Motor neuron (in vitro differentiated cells): ENCODE measurements at places on chromosomes 11 and 22. TPM values are rescaled to one million over a fixed set of nuclear protein-coding genes. Genes with fewer than 3 reads are reported as not detected.

Gene GLYATL1
- total RNA-seq, result 0.70 and 0.71 TPM in 2 replicates

Gene PLAAT4
- 61.0 and 81.6 TPM in 2 replicates for total RNA-seq

DNA sequence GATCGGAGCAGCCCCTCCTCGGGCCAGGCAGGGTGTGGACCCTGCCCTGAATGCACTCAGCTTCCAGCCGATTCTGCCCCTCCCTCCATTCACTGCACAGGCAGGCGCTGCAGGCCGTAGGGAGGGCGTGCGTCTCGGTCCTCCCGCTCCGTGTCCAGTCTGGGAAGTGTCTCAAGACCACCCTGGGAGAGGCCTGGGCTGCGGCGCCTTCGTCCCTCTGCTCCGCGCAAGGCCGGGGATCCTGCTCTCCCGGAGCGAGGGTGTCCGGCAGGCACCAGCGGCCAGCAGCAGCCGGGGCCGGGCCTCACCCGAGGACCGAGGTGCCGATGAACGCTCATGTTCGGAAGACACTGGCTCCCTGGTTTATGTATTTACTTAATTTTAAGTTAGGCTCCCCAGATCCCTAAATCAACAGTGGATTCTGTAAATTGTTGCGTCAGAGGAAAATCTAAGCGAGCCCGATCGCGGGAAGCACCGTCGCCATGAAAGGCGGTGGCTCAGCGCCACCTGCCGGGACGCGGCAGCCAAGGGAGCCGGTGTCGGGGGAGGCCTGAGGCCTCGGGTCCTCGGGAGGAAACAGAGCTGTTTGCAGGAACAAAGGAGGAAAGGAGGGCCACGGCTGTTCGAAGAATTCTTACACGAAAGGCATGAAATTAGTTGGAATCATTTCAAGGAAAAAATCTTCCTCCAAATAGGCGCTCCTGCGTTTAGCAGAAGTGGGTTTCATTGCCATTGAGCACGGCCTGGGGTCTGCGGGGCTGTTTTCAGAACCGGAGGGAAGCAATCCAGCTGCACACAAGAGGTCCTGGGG, 195.3 kb downstream of the BRD1 start:
- peak; percentile 75 for ATAC-seq

DNA sequence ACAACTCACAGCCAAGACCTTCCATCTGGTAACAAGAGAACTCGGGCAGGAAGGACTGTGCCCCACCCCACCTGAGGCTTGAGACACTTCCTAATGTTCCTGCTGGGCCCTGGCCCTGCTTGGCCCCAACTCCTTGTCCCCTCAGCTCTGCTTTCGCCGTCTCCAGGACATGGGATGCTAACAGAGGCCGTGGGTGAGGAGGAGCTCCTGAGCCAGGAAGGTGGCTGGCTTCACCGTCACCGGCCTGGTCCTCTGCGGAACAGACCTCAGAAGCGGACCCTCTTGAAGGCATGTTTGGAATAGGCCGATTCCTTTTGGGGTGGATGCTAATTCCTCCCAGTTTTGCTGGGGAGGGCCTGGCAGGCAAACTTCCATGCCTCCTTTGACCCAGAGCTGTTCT, 154.3 kb downstream of the CACNA1I start:
- no peak for ATAC-seq

DNA sequence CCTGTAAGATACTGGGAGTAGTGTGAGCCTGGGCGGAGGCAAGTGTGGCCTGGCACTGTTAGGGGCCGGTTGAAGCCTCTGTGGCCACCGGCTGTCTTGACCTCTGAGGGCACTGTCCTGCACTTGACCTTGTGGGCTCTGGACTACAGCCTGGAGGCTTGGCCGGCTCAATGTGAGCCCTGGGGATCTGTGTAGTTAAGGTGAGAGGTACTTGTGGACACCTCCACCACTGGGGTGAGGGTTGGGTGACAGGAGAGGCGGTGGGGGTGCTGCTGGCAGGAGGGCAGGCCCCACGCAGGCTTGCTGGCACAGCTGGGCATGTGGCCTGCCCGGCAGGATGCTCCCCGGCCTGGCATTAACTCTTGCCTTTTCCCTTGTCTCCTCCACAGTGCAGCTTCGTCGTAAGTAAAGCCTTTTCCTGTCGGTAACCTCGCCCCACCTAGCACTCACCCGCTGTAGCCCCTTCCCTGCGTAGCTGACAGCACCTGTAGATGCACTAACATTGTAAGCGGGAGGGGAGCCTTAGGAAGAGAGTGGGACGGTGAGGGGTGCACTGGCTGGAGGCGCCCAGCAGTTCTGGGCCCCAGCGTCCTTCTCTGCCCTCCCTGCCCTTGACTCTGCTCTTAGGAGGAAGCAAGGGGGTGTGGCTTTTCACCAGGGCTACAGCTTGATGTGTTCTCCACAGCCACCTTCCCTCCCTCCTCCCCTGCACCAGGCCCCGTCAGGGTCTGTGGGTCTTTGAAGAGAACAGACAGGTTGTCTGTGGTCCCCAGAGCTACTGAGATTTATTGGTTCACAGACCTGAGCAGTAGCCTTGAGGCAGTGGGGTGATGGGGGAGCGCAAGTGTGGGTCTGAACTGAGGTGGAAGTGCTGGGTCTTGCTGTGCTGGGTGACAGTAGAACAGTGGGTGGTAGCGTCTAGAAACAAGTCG, 17.6 kb downstream of the INCENP start:
- ATAC-seq, result no peak
